Mesendoderm (in vitro differentiated cells): ENCODE measurements at places on chromosomes 5 and 9.

DNA sequence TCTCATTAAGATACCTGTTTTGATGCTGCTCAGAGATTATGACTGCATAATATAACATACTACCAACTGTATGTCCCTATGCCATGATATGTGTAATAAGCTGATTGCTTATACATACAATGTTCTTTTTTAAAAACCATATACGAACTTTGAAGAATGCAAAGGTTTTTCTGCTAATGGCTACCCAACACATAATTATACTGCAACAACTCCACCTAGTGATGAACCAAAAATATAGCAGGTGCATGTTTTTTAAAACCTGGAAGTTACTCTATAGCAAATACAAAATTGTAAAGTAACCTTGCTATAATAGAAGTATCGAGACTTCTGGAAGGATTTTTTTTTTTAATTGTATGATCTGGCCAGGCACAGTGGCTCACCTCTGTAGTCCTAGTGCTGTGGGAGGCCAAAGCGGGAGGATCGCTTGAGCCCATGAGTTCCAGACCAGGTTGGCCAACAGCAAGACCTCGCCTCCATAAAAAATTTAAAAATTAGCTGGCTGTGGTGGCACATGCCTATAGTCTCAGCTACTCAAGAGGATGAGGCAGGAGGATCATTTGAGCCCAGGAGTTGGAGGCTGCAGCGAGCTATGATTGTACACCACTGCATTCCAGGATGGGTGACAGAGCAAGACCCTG lies 49.1 kb downstream of the HOMER1 start:
- H3K4me3 ChIP-seq = no peak overlapping the region
- no peaks in the 10 kb centered on the region for H3K27me3 ChIP-seq
- no peak overlapping the region for H3K27ac ChIP-seq
- H3K4me1 ChIP-seq = no peaks in the 10 kb centered on the region
- H3K36me3 ChIP-seq = no peaks in the 10 kb centered on the region
- DNase-seq = peak; percentile 21

DNA sequence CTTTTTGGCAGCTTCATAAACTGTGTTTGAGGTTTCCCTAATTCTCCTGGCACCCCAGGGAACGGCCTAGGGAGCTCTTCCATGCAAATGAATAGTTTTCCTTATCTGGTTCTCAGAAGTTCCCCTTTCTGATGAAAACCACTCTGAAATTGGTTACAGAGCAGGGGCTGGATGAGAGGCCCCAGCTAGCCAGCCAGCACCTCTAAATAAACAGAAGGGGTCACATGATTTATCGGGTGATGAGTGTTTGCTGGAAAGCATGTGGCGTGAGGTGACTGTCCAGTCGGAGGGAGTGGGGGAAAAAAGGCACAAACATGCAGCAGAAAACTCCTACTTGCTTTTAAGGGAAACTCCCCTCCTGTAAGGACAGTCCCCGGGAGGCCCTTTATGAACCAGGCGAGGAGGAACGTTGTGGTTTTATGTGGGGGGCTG lies 261.2 kb upstream of the ANKRD55 start:
- no peaks in the 10 kb centered on the region for H3K27me3 ChIP-seq
- peaks cover 7% of the 10 kb centered on the region for H3K4me1 ChIP-seq
- no peak overlapping the region for H3K4me3 ChIP-seq
- no peaks in the 10 kb centered on the region for H3K36me3 ChIP-seq
- no peak for DNase-seq

DNA sequence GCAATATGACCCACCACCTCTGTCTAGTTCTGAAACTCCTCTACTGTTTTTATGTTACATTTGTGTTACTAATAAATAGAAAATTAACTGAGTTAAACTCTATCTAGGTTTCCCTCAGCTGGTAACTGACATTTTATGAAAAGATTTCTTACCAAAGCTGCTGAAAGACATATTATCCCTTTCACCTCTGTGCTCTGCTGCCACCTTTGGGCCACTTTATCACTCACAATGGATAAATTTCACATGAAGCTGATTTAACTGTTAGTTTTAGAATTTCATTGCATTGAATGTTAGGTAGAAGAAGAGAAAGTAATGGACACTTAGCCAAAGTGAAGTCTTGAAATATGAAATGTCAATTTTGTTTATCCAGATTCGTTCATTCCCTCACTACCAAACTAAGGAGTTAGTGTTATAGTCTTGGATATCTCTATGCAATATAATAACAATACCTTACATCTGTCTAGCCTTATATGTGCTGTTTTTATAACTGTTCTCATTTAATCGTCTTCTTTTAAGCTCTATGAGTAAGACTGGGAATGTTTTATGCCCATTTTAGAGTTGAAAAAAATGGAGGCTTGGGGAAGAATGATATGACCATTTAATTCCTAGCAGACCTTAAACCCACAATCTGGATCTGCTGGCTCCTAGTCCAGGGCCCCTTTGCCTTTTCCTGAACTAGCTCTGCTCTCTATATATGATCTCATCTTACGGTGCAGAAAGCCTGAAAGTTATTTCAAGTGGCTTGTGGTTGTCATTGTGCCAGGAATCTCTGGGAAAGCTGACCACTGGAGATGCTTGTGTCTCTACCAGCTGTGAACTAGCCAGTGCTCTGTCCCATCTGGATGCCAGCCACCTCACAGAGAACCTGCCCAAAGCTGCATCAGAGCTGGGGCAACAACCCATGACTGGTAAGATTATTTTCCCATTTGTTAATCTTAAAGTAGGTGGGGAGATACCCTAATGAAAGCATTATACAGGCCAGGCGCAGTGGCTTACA lies 97.1 kb downstream of the GOLPH3 start:
- DNase-seq = peak; percentile 51
- no peaks in the 10 kb centered on the region for H3K36me3 ChIP-seq
- H3K4me3 ChIP-seq = no peak overlapping the region

- peaks cover 4% of the 10 kb centered on the region for H3K36me3 ChIP-seq
- H3K27me3 ChIP-seq = no peaks in the 10 kb centered on the region
- no peak for DNase-seq
- H3K4me3 ChIP-seq = no peak overlapping the region
Observed at GRCh38 chr5:134139891-134140469, 25.5 kb downstream of the TCF7 start.

- no peaks in the 10 kb centered on the region for H3K36me3 ChIP-seq
- no peak overlapping the region for H3K4me3 ChIP-seq
- H3K27me3 ChIP-seq = no peaks in the 10 kb centered on the region
Observed at GRCh38 chr5:176658007-176658599, 10.8 kb downstream of the TSPAN17 start.

GRCh38 chr5:126561908-126562307 lies 33.1 kb downstream of the ALDH7A1 start:
- no peak overlapping the region for H3K27ac ChIP-seq
- no peaks in the 10 kb centered on the region for H3K4me1 ChIP-seq
- no peaks in the 10 kb centered on the region for H3K27me3 ChIP-seq
- peaks cover 4% of the 10 kb centered on the region for H3K36me3 ChIP-seq
- no peak overlapping the region for H3K4me3 ChIP-seq

DNA sequence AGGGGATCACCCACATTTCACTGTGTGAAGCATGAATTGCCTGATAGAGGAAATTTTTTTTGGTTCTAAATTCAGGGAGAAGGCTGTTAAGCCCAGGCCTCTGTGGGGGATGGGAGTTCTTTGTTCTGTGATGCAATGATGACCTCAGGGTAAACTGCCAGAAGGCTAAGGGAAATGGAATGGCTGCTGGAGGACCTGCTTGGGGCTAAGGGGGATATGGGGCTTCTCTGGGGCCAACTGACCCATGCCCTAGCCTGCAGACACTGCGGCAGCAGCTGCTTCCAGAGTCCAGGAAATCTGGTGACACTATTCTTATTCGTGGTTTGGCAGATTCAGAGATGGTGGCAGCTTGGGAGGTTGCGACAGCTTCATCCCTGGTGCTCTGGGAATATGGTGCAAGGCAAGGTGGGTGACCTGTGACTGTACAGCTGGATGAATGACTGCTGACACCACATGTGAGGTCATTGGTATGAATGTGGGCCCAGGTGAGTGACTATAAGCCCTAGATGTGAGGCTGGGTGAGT lies 30.3 kb downstream of the VCP start:
- H3K27me3 ChIP-seq = no peaks in the 10 kb centered on the region
- H3K36me3 ChIP-seq = peaks cover 4% of the 10 kb centered on the region
- no peak overlapping the region for H3K27ac ChIP-seq
- no peak overlapping the region for H3K4me3 ChIP-seq

GRCh38 chr5:26143259-26143658 lies 895.1 kb downstream of the CDH9 start:
- no peaks in the 10 kb centered on the region for H3K4me1 ChIP-seq
- no peaks in the 10 kb centered on the region for H3K27me3 ChIP-seq
- H3K27ac ChIP-seq = no peak overlapping the region
- H3K36me3 ChIP-seq = no peaks in the 10 kb centered on the region

DNA sequence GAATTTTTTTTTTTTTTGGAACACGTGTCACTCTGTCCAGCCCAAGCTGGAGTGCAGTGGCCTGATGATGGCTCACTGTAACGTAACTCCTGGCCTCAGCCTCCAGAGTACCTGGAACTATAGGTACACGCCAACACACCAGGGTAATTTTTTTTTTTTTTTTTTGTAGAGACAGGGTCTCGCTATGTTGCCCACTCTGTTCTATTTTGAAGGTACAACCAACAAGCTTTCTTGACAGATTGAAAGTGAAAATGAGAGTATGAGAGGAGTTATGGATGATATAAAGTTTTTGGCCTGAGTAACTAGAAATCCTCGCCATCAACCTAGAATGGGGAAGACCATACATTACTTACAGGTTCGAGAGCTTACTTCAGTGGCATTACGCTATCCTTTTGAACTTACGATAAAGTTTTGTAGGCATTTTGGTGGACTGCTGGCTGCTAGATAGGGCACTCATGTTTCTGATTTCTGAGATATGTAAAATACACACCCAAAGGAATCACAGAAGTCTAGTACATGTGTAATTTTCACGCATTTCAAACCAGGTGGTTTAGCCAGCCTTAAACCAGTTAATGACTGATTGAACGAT lies 806 bp upstream of the CDC42SE2 start:
- no peaks in the 10 kb centered on the region for H3K4me1 ChIP-seq
- DNase-seq = peak; percentile 25
- no peaks in the 10 kb centered on the region for H3K36me3 ChIP-seq
- H3K27me3 ChIP-seq = no peaks in the 10 kb centered on the region

DNA sequence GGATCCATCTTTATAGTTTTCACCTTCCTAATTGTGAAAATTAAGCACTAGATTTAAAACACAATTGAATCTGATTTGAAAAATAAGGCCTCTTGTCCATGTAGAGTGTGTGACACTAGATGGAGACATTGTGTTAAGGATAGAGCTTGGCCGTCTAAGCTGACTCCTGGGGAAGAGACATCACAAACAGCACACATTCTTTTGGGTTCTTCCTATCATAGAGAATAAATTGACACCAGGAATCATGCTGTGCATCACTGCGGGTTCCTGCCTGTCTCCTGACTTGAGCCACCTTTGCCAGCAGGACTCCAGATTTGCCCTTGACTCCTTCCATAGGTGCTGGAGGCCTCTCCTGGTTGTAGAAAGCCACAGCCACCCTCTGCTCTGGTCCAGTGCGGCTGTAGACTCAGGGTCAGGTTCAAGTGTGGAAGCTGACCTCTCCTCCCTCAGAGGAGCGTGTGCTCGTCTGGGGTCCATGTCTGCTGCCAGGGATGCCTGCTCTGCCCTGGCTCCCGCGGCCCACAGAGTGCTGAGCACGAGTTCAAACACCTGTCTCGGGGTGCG lies 11.2 kb downstream of the ROPN1L start:
- H3K4me1 ChIP-seq = peaks cover 1% of the 10 kb centered on the region
- no peak overlapping the region for H3K27ac ChIP-seq
- no peaks in the 10 kb centered on the region for H3K36me3 ChIP-seq
- DNase-seq = peak; percentile 89
- H3K4me3 ChIP-seq = no peak overlapping the region
- no peaks in the 10 kb centered on the region for H3K27me3 ChIP-seq

DNA sequence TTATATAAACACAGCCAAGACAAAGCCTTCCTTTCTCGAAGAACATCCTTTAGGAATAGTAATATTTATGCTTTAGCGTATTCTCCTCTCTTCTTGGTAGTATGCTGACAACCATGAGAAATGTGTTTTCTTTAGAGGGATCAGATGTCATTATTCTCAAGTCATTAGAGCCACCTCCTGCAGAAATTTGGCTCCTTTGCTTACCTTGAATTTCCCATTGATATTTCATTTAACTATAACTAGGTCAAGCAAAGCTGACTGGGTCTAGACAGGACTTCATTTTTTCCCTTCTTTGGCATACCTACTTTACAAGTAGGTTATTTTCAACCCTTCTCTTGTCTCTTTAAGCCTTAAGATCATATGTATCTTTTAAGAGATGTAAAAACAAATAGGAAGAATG lies 50.3 kb downstream of the SPATA31D1 start:
- DNase-seq = no peak
- H3K4me1 ChIP-seq = no peaks in the 10 kb centered on the region

- H3K27ac ChIP-seq = no peak overlapping the region
- DNase-seq = no peak
- H3K36me3 ChIP-seq = no peaks in the 10 kb centered on the region
- H3K4me1 ChIP-seq = no peaks in the 10 kb centered on the region
- H3K4me3 ChIP-seq = no peak overlapping the region
Observed at GRCh38 chr5:76576996-76577395, 46.2 kb downstream of the F2RL2 start.

GRCh38 chr5:415928-416635 lies 26.9 kb upstream of the EXOC3 start:
- H3K27me3 ChIP-seq = no peaks in the 10 kb centered on the region
- H3K27ac ChIP-seq = no peak overlapping the region
- no peak overlapping the region for H3K4me3 ChIP-seq
- no peaks in the 10 kb centered on the region for H3K36me3 ChIP-seq
- DNase-seq = no peak

- no peak for DNase-seq
- no peaks in the 10 kb centered on the region for H3K36me3 ChIP-seq
- H3K27ac ChIP-seq = no peak overlapping the region
- no peaks in the 10 kb centered on the region for H3K4me1 ChIP-seq
- no peaks in the 10 kb centered on the region for H3K27me3 ChIP-seq
Observed at GRCh38 chr5:40396317-40396716, 283.4 kb upstream of the PTGER4 start.

- no peaks in the 10 kb centered on the region for H3K27me3 ChIP-seq
- H3K4me1 ChIP-seq = no peaks in the 10 kb centered on the region
- H3K4me3 ChIP-seq = no peak overlapping the region
- DNase-seq = no peak
- H3K27ac ChIP-seq = no peak overlapping the region
- no peaks in the 10 kb centered on the region for H3K36me3 ChIP-seq
Observed at GRCh38 chr9:27356446-27356845, 59.5 kb upstream of the EQTN start.

- peak; percentile 54 for DNase-seq
- no peaks in the 10 kb centered on the region for H3K36me3 ChIP-seq
- H3K27me3 ChIP-seq = no peaks in the 10 kb centered on the region
Observed at GRCh38 chr5:128905568-128906110, 59.6 kb upstream of the SLC27A6 start.

- H3K4me1 ChIP-seq = no peaks in the 10 kb centered on the region
- DNase-seq = no peak
- no peaks in the 10 kb centered on the region for H3K36me3 ChIP-seq
- H3K4me3 ChIP-seq = no peak overlapping the region
- no peaks in the 10 kb centered on the region for H3K27me3 ChIP-seq
Observed at GRCh38 chr5:73998489-73998888, 372.5 kb downstream of the ARHGEF28 start.

GRCh38 chr5:38872826-38873225 lies 27.0 kb downstream of the OSMR start:
- H3K27me3 ChIP-seq = no peaks in the 10 kb centered on the region
- no peak overlapping the region for H3K4me3 ChIP-seq
- no peak for DNase-seq
- no peak overlapping the region for H3K27ac ChIP-seq

GRCh38 chr5:38660194-38660668 lies 103.8 kb upstream of the LIFR start:
- H3K36me3 ChIP-seq = no peaks in the 10 kb centered on the region
- no peak overlapping the region for H3K27ac ChIP-seq
- H3K4me1 ChIP-seq = peaks cover 9% of the 10 kb centered on the region
- H3K27me3 ChIP-seq = no peaks in the 10 kb centered on the region
